ENCODE measurements at places on chromosomes 5 and 9.

GRCh38 chr9:9750719-9751118 lies 862.1 kb downstream of the PTPRD start:
- no peak for DNase-seq

- DNase-seq, result no peak
Observed at GRCh38 chr9:93996863-93997262, 41.7 kb upstream of the BARX1 start.

DNA sequence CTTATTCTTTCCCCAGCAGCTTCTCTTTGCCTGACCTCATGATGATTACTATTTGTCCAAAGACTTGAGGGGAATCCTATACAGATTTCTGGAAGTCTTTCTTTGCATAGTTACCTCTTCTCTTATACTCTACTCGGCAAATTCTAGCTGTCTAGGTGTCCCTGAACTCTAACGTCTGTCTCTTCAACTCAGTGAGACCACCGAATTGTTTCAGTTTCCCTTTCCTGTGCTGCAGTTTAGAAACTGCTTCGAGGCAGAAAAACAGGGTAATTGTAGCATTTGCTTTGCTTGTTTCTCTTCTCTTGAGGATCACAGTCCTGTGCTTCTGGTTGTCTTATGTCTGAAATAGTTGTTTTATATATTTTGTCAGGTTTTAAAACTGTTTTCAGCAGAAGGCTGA lies 14.8 kb downstream of the LVRN start:
- no peak for DNase-seq

- DNase-seq, result no peak
Observed at GRCh38 chr5:151523335-151523734, 67.8 kb downstream of the FAT2 start.

- DNase-seq, result no peak
Observed at GRCh38 chr5:163350083-163350482, 87.3 kb upstream of the CCNG1 start.

- DNase-seq, result no peak
Observed at GRCh38 chr5:157584628-157585027, 9.1 kb upstream of the ADAM19 start.

GRCh38 chr5:124289641-124290311 lies 456.7 kb downstream of the ZNF608 start:
- DNase-seq, result no peak
